HL-60 (cell line): ENCODE measurements at places on chromosomes 1 and 21.
A peak's percentile ranks its signal among the peaks of the same experiment; 100 is the strongest.

- peak; percentile 11 for DNase-seq
Measured at GRCh38 chr1:8525216-8525557, 207.3 kb downstream of the SLC45A1 start.

GRCh38 chr1:33960188-33960895, 96.5 kb downstream of the HMGB4 start:
- no peak for DNase-seq

DNA sequence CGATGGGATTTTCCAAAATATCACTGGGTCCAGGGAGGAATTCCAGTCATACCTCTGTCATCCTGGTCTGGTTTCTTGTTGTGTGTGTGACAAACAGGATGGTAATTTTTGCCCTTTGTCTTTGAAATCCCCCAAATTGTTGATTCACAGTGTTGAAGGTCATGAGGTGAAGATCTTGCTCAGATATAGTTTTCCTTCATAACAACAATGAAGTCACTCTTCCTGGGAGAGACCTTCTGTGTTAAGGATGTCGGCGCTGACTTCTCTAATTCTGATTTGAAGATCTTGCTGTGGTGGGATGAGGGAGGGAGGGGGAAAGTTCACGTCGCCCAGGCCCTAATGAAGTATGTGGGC, 32.2 kb upstream of the MPZL1 start:
- no peak for DNase-seq

DNA sequence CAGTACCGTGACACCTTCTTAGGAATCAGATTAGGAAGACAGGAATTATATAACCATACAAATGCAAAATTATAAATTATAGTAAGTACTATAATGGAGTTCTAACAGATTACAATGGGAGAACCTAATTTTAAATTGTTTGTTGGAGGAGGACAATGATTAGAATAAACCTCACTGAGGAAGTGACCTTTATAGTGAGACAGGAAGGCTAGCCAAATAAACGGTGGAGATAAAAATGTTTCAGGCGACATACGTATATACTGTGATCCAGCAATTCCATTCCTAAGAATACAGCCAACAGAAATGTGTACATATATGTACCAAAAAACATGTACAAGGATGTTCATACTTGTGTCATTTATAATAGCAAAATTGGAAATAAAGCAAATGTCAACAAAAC, 15.2 kb downstream of the SYNJ1 start:
- DNase-seq = no peak

- DNase-seq = no peak
Measured at GRCh38 chr1:116287341-116288200, 85.5 kb upstream of the ATP1A1 start.

GRCh38 chr1:94863297-94863911, 43.2 kb downstream of the SLC44A3 start:
- no peak for DNase-seq

GRCh38 chr1:5926686-5927435, 65.4 kb downstream of the NPHP4 start:
- DNase-seq = no peak

GRCh38 chr1:240173836-240174235, 82.2 kb downstream of the FMN2 start:
- no peak for DNase-seq

DNA sequence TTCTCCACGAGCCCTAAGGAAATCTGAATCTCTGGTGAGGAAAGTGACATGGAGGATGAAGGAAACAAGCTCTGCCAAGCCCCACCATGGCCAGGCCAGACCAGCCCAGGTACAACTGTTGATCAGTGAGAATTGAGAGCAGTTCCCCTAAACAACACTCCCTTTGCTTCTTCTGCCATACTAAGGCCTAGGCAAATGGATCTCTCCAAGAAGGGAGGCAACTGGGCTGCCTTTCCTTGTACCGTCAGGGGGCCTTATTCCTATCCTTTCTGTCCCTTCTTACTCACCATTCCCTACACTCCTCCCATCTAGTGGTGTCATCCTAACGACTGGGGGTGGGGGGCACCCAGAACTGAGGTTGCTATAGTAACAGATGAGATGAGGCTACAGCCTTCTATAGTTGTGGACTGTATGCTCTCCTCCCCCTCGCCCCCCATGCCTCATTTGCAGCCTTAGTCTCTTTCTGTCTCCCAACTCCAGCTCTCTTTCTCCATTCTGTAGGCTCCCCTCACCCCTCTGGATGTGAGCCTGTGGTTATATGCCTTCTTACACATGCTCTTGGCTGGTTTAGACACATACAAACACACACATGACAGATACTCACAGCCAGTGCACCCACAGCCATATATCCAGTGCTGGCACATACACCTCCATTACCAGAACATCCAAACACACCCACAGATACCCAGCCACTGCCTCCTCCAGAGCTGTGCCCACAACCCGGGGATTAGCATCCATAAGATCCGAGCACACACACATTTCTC, 3.6 kb downstream of the PEA15 start:
- no peak for DNase-seq

DNA sequence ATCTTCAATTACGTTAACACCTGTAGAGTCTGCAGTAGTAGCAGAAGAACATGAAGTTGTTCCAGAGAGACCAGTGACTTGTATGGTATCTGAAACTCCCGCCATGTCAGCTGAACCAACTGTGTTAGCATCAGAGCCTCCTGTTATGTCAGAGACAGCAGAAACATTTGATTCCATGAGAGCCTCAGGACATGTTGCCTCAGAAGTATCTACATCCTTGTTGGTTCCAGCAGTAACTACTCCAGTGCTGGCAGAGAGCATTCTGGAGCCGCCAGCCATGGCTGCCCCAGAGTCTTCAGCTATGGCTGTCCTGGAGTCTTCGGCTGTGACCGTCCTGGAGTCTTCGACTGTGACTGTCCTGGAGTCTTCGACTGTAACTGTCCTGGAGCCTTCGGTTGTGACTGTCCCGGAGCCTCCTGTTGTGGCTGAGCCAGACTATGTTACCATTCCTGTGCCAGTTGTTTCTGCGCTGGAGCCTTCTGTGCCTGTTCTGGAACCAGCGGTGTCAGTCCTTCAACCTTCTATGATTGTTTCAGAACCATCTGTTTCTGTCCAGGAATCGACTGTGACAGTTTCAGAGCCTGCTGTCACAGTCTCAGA, 10.3 kb downstream of the SON start:
- no peak for DNase-seq

GRCh38 chr1:33441088-33441745, 10.3 kb upstream of the PHC2 start:
- no peak for DNase-seq

- DNase-seq = no peak
Measured at GRCh38 chr1:113073479-113073950, 517 bp downstream of the LRIG2 start.

DNA sequence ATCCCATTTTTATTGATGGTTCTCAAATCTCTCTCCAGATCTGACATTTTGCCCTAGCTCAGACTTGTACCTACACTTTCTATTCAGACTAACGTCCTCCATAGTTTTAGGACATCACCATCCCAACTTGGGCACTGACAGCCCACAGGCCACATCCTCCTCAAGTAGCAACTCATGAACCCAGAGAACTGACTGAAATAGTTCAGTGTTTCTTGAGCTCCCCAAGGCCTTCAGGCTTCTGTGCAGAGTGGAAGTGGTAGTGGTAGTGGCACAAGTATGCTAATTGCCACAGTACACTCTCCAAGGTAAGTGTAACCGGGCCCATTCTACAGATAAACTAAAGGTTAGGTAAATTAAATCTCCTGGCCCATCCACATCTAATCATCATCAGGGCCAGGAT, 112.6 kb downstream of the SLC45A1 start:
- no peak for DNase-seq

- no peak for DNase-seq
Measured at GRCh38 chr1:219666242-219666641, 53.3 kb upstream of the ZC3H11B start.

- no peak for DNase-seq
Measured at GRCh38 chr1:204623894-204624361, 61.6 kb downstream of the LRRN2 start.

GRCh38 chr1:93061895-93062792, 16.9 kb upstream of the MTF2 start:
- DNase-seq = no peak

DNA sequence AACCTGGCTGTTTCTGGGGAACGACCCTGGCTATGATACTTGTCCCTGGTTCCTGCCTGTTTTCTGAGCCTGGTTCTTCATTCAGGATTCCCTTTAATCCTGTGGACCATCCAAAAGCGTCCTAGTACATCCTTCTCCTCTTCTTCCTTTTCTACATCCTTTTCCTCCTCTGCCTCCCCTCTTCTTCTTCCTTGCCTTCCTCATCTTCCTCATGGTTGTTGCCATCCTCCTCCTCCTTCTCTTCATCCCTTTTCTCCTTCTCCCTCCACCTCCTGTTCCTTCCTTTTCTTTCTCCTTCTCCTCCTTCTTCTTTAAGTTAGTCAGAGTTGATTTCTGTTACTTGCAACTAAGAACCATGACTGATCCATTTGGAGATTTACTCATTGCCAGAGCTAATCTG, 197.8 kb downstream of the FOXD2 start:
- no peak for DNase-seq

DNA sequence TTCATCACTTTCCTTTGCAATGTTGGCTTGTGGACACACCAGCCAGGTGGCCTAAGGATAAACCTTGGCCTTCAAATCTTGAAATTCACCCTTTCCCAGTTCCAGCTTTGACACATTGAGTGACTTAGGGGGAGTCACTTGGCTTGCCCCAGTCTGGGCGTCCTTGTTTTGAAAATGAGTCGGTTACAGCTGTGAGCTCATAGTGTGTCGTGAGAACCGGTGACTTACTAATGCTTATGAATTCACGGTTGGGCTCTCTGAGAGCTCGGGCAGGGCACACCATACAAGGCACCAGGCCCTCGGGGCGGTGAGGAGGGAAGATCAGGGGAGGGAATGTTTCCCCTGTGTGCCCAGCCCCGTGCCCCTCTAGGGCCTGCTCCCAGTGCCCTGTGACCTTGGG, 126.9 kb upstream of the TMPRSS2 start:
- no peak for DNase-seq

GRCh38 chr1:42753070-42753469, 13.0 kb upstream of the CLDN19 start:
- no peak for DNase-seq

GRCh38 chr1:243831463-243831862, 18.6 kb downstream of the AKT3 start:
- no peak for DNase-seq

DNA sequence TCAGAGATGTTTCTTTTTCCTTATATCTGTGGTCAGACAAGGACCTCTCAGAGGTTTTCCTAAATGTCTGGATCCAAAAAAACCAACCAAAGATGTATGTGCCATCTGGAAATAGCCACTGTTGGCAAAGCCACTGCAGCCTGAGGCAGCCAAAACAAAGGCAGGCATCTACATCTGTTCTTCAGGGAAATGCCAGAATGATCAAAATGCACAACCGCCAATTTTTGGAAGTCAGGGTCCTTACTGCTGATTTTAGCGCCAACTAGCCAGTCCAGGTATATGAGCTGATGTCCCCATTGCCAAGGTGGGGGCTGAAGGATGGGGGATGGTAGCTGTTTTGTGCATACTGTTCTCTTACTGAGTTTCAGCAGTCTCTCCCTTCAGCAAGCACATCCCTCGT, 45.9 kb downstream of the SYT14 start:
- no peak for DNase-seq

GRCh38 chr1:93749894-93750301, 68.3 kb upstream of the BCAR3 start:
- DNase-seq = no peak
